ENCODE measurements at places on chromosomes 16 and 17.

DNA sequence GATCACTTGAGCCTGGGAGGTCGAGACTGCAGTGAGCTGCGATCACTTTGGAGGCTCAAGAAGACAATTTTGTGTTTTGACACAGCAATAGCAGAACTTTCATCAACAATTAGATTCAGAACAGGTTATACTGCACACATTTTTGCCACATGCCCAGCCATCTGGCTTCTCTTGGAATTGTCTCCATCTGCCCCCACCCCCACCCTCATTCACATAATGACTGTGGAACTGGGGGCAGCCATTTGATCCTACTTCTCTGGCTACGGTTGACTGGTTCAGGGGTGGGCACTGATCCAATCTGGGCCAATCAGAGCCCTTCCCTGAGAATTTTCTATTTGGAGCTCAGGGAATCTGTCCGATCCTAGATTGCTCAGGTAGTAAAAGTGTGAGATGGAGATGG, 14.0 kb downstream of the TMEM92 start:
- no peak for DNase-seq

- DNase-seq = no peak
These were observed 3.1 kb downstream of the VAMP2 start for GRCh38 chr17:8159459-8160223.

GRCh38 chr17:41785091-41785858, 1.2 kb downstream of the JUP start:
- no peak for DNase-seq

DNA sequence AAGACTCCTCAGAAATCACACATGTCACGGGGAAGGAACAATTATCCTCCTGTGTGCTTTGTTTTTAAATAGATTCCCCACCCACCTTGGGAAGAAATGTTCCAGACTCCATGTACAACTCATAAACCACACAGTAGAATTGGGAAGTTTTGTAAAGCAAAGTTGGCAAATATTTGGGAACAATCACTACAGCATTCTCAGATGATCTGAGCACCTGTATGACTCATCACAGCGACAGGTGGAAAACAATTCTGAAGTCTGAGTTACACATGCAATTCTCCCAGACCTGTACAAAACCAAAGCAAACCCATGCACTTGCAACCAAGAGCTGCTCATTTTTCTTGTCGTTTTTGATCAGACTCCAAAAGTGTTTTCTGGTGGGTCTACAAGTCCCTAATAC, 14.4 kb upstream of the MYLK3 start:
- DNase-seq = no peak

DNA sequence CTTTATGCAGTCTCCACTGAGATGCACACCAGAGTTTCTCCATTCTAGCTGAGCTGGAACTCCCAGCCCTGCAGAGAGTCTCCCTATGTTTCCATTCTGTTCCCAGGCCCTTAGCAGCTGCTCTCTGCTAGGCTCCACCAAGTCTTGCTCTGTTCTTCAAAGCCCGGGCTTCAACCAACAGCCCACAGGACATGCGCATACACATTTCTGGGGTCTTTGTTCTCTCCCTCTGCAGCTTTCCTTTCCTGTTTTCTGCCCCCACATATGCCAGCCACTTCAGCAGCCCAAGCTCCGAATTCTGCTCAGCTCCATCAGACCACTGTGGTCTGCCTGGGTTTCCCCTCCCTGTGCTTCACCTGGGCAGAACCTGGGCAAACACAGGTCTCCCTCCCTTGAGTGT, 205.9 kb downstream of the CBLN1 start:
- no peak for DNase-seq

- no peak for DNase-seq
These were observed 23.8 kb upstream of the KIFC3 start for GRCh38 chr16:57826052-57826451.

GRCh38 chr16:46790599-46791270, 40.2 kb downstream of the C16orf87 start:
- no peak for DNase-seq

- DNase-seq = no peak
These were observed 52.0 kb downstream of the BAIAP2 start for GRCh38 chr17:81086789-81087551.

DNA sequence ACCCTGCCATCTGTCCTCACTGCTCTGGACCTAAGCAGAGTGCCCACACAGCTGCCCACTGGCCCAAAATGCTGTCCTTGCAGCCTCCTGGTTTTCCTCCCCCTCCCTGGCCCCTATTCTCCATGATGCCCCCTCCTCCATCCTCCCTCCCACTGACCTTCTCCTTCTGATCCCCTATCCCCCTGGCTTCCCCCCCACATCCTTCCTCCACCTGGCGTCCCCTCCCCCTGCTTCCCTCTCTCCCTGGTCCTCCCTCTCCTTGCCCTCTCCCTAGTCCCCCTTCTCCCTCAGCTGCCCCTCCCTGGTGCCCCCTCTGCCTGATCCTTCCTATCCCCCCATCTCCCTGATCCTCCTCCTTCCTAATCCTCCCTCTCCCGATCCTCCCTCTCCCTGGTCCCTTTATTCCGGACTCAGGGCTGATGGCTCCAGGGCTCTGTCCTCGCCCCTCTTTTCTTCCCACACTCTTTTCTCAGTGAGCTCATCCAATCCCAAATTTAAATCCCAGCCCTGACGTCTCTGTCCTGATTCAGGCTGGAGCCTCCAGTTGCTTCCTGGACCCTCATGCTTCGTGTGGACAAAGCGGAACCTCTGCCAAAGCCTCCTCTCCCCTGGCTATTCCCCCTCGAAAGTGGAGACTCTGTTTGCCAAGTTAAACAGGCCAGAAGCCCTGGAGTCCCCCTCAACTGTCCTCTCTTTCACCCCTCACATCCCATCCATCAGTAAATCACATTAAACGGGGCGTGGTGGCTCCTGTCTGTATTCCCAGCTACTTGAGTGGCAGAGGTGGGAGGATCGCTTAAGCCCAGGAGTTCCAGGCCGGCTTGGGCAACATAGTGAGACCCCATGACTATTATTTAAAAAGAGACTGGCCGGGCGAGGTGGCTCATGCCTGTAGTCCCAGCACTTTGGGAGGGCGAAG, 18.1 kb upstream of the RHBDF2 start:
- no peak for DNase-seq

GRCh38 chr17:38711792-38712571, 6.9 kb downstream of the MLLT6 start:
- DNase-seq = no peak

DNA sequence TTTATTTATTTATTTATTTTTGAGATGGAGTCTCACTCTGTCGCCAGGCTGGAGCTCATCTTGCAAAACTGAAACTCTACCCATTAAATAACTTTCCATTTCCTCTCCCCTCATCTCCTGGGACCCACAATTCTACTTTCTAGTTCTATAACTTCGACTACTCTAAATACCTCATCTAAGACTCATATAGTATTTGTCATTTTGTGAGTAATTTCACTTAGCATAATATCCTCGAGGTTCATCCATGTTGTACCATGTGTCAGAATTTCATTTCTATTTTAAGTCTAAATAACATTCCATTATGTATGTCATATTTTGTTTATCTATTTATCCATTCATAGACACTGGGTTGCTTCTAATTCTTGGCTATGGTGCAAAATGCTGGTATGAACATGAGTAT, 5.1 kb upstream of the NT5M start:
- DNase-seq = no peak

- no peak for DNase-seq
These were observed 19.6 kb downstream of the KIAA0513 start for GRCh38 chr16:85046931-85047866.

DNA sequence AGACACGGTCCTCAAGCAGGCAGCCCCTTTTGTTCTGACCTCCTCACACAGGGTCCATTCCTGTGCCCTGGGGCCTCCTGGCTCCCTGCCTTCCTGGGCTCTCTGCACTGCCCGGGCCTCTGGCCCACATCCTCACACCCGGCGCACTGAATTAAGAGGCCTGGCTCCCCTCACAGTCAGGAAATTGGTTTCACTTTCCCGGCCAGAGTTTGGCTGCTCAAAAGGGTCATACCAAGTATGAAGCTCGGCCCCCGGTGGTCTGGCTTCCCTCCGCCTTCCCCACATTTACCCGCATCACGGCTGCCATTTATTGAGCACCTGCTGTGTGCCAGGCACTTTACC, 220.0 kb downstream of the NTN1 start:
- no peak for DNase-seq

DNA sequence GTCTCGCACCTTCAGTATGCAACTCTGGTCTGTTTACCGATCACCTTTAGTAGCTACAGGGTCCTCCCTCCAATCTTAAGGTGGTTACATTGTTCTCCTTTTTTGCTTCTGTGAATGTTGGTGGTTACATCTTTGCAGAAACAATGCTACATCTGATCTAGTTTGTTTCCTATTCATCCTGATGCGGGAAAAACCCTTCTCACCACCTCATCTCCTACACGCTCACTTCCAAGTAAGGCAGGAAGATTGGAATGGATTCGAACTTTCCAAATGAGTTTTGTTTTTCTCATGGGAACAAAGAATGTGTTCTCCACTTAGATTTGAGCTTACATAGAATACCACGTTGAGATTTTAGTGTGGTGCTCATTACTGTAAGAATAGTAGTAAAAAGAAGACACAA, 14.5 kb downstream of the ZC3H18 start:
- no peak for DNase-seq

GRCh38 chr17:61338874-61339478, 60.7 kb upstream of the TBX2 start:
- DNase-seq = no peak

DNA sequence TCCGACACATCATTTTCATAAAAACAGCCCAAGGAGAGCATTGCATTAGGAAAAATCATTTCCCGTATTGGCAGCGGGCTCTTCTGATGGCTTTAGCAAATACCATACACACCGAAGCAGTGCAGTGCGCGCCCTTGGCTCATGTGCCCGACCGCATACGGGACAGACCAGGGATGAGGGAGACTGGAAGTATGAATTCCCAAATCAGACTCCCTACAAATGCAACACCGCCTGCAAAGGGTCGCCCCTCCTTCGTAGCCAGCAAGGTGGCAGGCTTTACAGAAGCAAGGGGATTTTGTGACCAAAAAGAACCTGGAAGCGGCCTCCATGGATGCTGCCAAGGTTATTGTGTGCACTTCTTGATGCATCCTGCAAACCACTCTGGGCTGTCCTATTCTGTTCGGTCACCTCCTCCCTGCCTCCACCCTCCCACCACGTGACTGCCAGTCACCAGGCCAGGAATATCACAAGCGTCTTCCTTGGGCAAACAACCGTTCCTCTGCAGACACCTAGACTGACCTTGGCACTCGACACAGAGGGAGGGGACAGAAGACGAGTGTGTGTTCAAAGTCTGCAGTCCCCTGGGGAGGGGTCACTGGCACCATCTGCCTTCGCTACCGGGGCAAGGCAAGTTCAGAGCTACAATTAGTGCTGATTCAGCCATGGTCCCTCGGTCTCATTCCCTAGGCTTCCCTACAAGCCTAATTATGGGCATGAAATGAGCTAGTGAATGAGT, 460.4 kb downstream of the SLC39A11 start:
- DNase-seq = no peak

DNA sequence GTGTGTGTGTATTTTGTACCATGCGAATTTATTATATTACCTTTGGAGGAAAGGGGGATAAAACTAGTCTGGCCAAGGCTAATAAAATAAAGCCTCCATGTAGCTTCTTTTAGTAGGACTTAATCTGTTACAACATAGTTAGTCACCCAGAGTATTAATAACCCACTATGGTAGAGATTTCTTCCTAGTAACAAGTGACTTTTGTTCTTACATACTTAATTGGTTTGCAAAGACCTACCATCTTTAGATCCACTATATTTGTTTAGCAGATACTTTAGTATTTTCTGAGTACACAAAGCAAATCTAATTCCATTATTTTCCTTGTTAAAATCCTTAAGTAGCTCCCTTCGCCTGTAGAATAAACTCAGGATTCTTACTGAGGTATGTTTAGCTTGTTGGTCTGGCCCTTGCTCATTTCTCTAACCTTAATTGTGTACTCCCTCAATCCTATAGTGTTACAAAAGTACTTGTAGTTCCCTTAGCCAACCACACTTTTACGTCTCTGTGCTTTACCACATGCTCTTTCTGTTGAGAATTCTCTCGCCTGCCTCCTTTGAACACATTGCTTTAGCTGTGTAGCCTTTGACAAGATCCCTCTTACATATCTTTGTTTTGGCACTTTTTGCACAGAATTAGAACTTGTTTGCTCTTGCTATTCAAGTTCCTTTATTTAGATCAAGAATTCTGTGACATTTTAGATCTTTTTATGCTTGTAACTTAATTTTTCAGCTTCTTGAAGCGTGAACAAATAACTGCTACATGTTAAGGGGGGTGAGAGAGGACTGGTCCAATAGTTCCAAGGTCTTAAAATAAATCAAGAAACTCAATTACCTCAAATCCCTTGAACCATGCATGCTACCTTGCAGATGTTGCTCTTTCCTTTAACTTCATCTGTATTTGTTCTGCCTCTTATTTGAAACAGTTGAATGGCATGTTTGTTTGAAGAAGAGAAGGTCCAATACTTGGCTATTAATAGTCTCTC, 23.8 kb downstream of the CLTC start:
- DNase-seq = no peak

- DNase-seq = no peak
These were observed 1.8 kb downstream of the ZNRF1 start for GRCh38 chr16:75000481-75001081.

- DNase-seq = no peak
These were observed 694 bp upstream of the TBCD start for GRCh38 chr17:82751171-82751570.

GRCh38 chr17:30378241-30378824, 394 bp upstream of the CPD start:
- DNase-seq = peak; percentile 37

DNA sequence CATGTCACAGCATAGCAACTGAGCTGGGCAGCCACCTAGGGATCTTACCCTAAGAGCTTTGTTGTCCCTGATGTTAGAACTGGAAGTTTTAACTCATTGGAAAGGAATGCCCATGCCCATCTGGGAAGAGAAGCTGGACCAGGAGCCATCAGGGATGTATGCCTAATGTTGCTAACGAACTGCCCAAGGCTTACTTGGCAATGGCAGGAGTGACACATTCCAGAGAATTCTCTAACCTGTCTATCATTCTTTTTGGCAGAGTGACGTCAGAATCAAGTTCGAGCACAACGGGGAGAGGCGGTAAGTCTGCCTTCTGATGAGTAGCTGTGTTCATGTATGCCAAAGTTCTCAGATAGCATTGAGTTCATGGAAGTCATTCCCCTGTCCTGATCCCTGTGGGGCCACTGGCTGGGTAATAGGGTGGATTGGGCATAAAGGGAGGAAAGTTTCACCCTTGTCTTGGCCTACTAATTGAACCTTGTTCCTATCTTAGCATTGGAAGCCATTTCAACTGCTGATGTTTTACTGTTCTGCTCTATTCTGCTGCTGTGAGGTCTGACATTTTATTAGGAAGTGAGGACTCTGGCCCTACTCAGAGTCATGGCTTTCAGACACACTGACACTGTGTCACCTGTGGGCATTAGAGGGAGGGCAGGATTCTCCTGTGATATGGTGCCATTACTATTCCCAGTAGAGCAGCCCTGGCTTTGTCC, 23.7 kb downstream of the MAP3K3 start:
- no peak for DNase-seq

All from effector CD4-positive, alpha-beta T cell (primary cell).